Brain microvascular endothelial cell (primary cell): ENCODE measurements at places on chromosomes 1 and 21.

DNA sequence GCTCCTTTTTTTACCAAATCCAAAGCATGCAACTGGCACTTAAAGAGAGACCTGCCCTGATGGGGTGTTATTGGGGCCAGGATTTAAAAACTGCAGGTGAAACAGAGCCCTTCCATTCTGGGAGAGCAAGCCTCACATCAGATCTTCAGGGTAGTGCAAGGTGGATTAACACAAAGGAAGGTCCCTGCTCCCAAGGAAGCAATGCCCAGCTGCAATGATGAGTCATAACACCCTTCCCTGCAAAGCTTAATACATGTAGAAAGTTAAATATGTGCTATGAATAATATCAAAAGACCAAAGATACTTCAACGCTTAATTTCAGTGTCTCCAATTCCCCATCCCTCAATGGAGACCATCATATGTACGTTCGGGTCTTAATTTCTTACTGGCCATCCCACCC is 508.0 kb downstream of the OMA1 start:
- no peak for DNase-seq

DNA sequence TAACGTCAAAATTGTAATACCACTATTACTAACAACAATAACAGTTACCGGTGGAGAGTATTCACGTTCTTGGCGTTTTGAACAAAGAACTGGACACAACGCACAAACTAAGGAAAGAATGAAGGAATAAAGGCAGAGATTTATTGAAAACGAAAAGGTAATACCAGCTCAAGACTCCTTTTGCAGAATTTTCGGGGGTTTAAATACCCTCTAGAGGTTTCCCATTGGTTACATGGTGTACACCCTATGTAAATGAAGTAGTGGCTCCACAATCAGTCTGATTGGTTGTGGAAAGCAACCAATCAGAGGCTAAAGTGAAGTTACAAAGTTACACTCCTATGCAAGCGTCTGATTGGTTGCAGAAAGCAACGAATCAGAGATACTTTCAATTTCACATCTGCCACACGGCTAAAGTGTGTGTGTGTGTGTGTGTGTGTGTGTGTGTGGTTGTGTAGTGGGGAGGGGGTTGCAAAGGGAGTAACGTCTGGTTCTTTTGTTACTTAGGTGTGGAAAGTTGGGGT is 1.1 kb upstream of the GTF2B start:
- DNase-seq: peak; percentile 31

DNA sequence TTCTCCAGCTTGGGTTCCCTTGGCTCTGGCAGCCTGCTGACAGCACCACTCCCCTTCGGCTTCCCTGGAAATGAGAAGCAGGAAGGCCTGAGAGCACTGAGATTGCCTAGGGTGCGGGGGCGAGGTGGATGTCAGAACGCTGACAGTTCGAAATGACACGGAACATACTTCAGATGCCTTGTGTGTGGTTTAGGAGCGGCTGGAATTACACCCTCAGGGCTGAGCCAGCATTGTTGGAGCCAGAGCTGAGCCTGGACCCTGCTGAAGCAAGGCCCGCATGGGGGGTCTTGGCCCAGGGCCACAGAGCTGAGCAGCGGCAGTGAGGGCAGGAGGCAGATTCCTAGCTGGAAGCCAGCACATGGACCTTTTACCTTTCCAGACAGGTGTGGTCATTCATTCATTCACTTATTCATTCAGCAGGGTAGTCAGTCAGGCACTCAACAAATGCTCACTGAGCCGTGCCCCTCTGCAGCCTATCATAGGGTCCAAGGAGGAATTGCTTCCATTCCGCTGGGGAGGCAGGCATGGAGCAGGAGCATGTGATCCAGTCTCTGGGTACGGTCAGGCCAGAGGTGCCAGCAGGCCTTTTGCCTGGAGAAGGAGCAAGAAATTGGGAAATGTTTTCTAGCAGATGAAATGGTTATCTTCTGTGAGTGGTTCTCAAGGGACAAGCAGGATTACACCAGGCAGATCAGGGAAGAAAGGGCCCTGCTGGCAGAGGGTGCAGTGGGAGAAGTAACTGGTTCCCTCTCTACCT is 6.6 kb upstream of the FOXE3 start:
- peak; percentile 90 for DNase-seq

DNA sequence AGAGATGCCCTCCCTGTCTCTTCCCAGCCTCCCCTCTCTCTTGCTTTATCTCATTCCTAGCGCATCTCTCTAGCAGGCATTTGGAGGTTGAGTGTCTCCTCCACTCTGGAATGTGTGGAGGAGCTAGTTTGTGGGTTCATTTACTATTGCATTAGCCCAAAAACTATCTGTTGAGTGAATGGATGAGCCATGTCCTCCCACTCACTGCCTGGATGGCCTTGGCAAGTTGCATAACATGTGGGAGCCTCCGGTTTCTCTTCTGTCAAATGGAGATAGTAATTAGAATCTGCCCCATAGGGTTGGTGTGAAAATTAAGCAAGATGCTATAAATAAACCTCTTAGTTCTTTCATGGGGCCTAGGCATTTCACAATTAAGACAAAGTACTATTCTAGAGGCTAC is 181.8 kb downstream of the KAZN start:
- DNase-seq: no peak

GRCh38 chr1:47380699-47381098 is 35.4 kb upstream of the FOXE3 start:
- no peak for DNase-seq
